ENCODE measurements at places on chromosomes 5 and 9.

GRCh38 chr9:75491533-75491932 is 398.9 kb upstream of the PCSK5 start:
- DNase-seq = no peak

DNA sequence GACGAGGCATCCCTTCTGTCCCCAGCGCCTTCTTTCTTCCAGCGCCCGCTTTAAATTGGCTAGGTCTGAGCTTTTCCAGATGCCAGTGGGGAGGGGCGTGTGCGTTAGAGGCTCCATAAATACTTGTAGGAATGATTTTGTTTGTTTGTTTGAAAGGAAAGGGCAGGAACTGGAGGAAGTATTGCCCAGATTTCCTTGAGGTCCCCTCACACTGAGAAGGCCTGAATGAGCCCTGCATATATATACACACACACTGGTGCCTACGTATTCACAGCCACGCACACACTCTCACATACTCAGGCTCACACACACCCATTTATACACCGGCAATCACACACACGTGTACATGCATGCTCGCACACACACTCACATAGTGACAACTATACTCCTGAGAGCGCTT is 1.0 kb upstream of the SLIT3 start:
- DNase-seq = no peak

GRCh38 chr5:74519161-74519571 is 121.4 kb downstream of the ENC1 start:
- no peak for DNase-seq

DNA sequence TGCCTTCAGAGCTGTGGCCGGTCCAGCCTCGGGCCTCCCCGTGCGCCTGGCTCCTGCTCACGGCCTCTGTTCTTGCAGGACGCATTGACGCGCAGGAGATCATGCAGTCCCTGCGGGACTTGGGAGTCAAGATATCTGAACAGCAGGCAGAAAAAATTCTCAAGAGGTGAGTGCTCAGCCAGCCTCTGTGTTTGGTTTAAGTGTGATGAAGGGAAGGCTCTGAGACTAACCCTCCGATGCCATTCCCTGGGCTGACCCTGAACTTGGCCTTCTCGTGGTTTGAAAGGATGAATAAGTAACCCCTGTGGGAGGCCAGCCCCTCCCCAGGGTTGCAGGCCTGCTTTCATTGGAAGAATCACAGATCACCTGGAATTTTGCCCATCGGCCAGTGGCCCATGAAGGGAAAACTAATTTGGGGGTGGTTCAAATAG is 26.3 kb downstream of the PTGES2 start:
- no peak for DNase-seq

DNA sequence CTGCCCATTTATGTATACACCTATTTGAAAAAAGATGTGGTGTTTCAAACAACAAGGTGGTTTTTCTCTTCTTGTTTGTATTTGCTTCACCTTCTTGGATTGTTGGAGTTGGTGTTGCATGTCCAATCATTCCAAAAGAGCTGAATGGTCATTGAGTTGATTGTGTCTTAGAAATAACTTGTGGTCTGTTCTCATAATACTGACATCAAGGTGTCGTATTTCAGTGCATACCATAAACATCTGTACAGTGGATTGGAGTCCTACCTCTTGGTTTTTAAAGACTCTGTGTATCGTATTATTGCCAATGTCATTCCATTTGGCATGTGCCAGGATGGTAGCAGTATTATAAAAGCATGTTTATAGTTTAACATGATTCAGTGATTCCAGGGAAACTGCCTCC is 73.2 kb downstream of the TRIO start:
- DNase-seq = no peak

- DNase-seq = no peak
Observed at GRCh38 chr5:115531380-115531779, 13.2 kb downstream of the FEM1C start.

- DNase-seq = no peak
Observed at GRCh38 chr5:1803192-1803591, 2.0 kb downstream of the NDUFS6 start.

- DNase-seq = no peak
Observed at GRCh38 chr5:171848006-171848405, 62.4 kb downstream of the SMIM23 start.

- DNase-seq = no peak
Observed at GRCh38 chr9:20407013-20407412, 215.3 kb downstream of the MLLT3 start.

GRCh38 chr5:156376751-156377150 is 49.8 kb downstream of the SGCD start:
- DNase-seq = no peak

GRCh38 chr9:30478684-30479083 is 1905.8 kb upstream of the ACO1 start:
- no peak for DNase-seq

DNA sequence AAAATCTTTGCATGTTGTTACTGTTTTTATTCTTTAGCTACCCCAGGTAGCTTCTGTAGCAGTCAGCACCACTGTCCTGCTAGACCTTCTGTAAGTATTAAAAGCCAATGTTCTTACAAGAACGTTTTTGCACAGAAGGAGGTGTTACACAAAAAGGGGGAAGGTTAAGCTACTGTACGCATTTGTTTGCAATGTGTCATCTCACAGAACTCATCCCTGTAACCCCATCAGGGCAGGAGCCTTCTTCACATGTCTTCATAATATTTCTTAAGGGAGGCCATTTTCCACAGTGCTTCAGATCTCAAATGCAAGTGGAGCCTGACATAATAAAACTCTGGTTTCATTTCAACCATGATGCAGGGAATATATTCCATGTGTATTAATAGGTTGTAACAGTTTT is 67.9 kb downstream of the OSMR start:
- no peak for DNase-seq

DNA sequence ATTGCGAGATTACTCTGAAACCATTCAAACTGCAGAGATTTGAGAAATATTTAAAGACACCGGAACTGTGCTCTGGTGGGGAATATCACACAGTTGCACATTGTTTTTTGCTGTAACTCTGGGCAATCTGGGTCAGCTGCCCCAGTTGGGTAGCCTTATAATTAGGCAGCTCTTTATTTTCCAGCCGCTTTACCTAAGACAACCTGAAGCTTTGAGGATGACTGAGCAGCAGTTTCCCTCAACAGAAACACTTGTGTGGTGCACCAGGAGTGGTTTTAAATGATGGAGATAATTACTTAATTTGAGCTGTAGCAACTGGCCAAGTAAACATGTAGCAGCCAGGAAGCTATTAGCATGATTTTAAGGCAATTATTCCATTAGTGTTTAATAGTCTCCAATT is 2.9 kb downstream of the PLCXD3 start:
- DNase-seq = no peak

DNA sequence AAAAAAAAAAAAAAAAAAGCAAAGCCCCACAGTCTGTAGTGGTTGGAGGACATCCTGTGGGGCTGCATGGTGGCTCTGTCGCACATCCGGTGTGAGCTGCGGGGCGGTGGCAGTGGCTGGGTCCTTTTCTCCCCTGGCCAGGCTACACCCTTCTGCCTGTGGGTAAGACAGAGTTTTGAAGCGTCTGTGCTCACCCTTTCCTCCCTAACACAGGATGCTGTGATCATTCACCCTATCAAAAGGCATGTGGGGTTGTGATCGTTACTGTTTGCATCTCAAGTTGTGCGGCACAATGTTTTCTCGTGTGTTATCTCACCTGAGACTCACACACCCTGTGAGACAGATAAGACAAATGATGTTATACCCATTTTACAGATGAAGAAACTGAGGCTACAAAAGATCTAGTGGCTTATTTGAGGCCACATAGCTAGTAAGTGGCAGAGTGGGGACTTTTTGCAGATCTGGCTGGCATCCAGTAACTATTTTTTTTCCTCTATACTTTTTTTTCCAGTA is 17.5 kb downstream of the IRF1 start:
- no peak for DNase-seq

- no peak for DNase-seq
Observed at GRCh38 chr9:84173961-84174360, 166.6 kb downstream of the SLC28A3 start.

- no peak for DNase-seq
Observed at GRCh38 chr5:10969684-10970180, 208.7 kb upstream of the DAP start.

- no peak for DNase-seq
Observed at GRCh38 chr5:119383008-119383407, 27.2 kb downstream of the TNFAIP8 start.

DNA sequence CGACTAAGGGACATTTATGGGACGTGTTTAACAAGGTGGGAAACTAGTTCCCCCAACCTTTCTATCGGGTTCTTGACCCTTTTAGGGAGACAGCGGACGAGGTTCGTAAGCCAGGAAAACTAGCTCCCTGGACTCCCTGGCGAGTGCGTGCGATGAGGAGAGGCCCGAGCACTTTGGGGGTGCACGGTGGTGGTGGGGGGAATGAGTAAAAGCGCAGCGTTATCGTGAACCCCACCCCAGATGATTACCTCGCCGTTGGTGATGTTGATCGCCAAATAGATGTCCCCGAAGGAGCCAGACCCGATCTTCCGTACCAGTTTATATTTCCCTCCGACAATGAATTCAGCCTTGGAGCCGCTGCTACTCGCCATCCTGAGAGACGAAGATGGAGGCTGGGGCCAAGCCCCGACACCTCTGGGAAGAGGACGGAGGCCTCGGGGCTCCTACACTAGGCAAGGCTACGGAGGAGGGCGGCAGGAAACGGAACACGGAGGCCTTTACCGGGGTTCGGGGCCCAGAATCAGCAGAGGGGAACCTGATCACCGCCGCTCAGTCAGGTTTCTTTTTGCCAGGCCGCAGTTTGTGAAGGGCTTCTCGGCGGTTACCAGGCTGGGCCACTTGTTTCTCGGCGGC is 529 bp downstream of the CSNK1A1 start:
- no peak for DNase-seq

GRCh38 chr5:103679873-103680272 is 117.3 kb upstream of the NUDT12 start:
- no peak for DNase-seq

DNA sequence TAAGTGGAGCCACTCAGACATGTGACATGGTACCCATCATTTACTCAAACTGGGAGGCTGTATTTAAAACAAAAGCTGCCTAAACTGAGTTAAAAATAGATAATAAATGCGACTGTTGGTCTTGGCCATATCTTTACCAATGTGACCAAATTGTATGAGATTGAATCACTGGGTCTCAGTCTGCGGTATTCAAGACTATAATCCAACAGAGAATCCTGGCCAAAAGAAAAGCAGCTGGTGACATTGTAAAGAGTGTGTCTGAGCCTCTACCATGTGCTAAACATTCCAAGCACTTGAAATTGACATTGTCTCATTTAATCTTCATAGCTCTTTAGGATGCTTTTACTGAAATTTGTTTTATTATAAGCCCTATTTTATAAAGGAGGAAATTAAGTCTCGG is 282.6 kb downstream of the ZNF608 start:
- no peak for DNase-seq

DNA sequence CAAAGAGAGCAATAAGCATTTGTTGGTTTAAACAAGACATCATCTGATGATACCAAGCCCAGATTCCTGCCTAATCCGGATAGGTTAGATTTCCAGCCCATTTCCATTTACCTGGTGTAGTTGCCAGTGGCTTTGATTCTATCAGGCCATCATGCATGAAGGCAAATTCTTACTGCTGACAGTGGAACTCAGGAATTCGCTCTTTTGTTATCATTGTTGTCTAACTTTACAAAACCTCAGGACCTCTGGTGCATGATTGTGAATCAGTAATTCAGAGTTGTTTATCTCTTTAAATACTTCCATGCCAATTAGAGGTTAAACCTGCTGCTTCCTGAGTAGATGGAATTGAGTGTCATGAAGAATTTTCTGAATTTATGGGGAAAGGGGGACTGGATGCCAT is 76.5 kb downstream of the C9orf152 start:
- no peak for DNase-seq

DNA sequence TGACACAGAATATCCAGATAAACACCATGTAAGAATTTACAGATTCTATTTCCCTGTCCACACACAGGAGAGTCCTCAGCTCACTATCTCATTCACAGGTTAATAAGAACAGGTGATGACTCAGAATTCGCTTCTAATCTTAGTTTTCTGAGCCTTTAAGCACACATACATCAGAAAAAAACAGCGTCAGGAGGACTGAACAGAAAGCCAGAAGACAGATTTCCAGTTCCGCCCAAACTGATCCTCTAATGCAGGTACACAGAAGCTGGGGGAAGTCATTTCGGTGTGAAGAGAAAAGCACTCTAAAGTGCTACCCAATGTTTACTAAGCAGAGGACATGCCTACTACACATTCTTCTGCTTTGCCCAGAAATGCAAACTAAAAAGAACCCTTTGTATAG is 1.6 kb downstream of the CEMIP2 start:
- DNase-seq = no peak

- DNase-seq = no peak
Observed at GRCh38 chr5:43245724-43246385, 53.8 kb downstream of the NIM1K start.

GRCh38 chr9:76394960-76395252 is 680 bp upstream of the RFK start:
- DNase-seq = no peak

- no peak for DNase-seq
Observed at GRCh38 chr5:33769196-33769595, 122.6 kb downstream of the ADAMTS12 start.

DNA sequence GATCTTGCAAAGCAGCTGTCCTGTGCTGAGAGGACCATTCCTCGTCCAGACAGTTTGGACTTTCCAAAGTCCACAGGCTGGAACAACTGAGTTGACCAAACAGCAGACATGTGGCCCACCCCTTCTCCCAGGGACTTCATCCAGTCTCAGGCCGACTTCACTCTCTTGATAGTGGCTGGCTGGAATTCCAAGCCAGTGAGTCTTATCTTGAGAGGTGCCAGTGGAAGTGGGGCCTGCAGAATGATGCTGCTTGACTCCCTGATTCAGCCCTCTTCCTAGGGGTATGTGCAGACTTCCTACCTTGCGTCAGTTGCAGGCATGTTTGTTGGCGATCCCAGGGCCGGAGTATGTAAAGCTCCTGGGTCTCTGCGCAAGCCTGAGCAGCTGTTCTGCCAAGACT is 131.4 kb upstream of the TSLP start:
- DNase-seq = no peak

DNA sequence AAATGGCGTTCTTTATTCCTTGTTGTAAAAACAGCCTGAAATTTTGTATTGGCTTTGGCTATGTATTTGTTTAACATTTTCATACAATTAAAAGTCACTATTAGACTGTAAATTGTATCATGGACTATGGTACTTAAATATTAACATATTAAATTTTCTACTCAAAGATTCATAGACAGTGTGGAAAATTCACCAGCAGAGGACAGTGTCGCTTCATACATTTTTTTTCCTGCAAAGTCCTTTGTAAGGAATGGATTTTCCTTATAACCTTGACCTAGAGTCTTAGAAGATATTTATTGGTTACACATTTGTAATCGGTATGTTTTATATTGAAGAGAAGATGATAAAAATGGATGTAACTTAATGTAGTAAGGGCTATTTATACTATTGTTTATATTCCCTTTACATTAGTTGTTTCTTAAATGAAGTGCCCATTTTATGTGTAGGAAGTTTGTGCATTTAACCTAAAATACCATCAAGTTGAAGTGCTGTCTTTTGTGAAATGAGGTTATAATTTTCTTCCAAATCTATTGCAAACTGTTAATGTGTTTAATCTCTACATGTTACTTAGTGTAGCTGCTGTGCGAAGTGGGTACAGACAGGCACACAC is 150.1 kb downstream of the KDM4C start:
- no peak for DNase-seq

Measured in type B pancreatic cell (in vitro differentiated cells).